Activated naive CD8-positive, alpha-beta T cell treated with anti-CD3 and anti-CD28 coated beads for 36 hours (primary cell): ENCODE measurements at places on chromosomes 6 and 20. TPM values are rescaled to one million over a fixed set of nuclear protein-coding genes. Genes with fewer than 3 reads are reported as not detected.

The IL17A gene
- total RNA-seq: not detected

The LINC00237 gene
- not detected for total RNA-seq

The FAM210B gene
- total RNA-seq: 5.2 TPM

The C2 gene
- total RNA-seq: 0.42 TPM

The FAM209B gene
- total RNA-seq: not detected
